GOT3 (cell line): ENCODE measurements at places on chromosomes 7 and 10.

DNA sequence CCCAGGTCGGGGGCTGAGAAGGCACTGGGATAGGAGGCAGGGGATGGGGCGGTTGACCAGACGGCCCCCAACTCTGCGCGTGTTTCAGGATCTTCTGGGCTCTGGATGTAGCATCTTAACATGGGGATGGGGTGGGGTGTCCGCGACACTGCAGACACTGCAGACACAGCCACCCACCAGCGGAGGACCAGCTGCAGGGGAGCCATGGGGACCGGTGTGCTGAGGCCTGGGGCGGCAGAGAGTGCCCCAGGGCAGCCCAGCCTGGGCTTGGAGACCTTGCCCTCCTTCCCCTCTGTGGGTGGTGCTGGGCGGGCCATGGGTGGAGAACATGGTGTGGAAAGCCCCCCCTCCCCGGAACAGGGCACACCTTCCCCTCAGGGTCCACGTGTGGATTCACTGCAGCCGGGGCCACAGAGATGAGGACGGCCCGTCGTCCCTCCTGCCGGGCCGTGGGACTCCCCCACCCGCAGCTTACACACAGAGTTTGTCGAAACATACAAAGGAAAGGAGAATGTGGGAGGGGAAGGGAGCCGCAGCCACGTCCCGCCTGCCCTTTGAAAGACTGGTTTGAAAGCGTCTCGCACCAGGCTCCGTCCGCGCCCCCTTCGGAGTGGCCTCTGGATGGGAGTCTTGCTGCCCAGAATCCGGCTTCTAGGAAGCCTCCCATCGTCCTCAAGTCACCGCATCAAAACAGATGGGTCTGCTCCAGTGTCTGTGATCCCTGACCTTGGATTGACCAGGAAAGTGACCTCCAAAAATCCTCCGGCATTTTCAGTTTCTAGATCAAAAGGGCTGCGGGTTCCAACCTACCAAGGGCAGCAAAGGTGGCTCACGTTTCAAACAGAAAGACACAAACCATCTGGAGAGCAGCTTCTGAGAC lies 91.5 kb upstream of the TCERG1L start:
- no peak for DNase-seq

- no peak for DNase-seq
These were observed 161.4 kb downstream of the GPAM start for GRCh38 chr10:112022196-112022595.

- DNase-seq: no peak
These were observed 124.4 kb downstream of the KCNMA1 start for GRCh38 chr10:77513220-77513619.

- DNase-seq: no peak
These were observed 263.0 kb upstream of the BMPER start for GRCh38 chr7:33642312-33642711.

DNA sequence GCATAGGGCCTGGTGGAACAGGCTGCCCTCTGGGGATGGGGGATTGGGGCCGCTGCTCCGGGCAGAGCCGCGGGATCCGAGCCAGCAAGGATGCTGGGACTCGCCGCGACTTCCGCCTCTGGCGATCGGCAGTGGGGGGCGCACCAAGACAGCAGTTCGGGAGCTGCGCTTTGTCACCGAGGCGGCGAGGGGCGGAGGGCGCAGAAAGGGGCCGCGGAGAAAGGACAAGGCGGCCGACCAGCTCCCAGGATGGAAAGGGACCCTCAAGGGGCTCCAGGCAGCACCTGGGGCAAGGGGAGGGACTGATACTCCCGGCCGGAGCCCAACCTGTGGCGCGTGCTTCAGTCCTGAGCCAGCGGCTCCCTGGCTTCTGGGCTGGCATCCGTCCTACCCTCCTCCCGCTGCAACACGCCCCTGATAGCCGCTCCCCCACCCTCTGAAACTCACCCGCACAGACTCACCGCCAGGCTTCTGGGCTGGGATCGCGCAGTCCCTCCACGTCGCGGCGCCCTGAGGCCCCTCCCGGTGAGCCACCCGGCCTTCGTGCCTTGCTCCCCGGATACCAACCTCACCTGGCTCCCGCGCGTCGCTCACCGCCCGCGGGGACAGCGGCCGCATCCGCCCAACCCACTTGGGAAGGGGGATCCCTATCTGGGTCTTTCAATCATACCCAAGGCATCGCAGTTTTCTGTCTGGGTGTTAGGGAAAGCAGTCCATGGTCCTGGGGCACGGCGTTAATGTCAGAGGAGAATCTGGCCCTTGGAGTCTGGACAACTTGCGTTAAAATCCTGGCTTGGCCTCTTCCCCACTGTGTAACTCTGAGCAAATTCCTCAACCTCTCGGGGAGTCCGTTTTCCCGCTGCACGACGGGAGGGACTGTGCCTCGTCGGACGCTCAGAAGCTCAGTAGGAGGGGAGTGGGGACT lies 7.0 kb upstream of the EVX1 start:
- DNase-seq: no peak

DNA sequence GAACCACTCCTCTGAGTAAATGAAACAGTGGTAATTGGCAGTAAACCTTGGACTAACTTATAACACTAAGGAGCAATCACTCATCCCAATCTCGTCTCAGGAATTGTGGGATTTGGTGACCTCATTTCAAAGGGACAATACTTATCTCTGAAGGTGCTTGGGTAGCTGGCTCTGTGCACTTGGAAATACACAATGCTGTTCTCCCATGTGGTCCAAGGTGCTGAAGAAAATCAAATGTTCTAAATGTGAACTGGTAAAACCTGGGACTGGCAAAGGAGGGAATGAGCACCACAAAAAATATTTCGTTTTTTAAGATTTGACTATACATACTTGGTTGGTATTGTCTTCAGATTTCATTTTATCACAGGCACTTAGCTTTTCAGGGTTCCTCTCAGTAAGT lies 1193.0 kb downstream of the SORCS1 start:
- no peak for DNase-seq

DNA sequence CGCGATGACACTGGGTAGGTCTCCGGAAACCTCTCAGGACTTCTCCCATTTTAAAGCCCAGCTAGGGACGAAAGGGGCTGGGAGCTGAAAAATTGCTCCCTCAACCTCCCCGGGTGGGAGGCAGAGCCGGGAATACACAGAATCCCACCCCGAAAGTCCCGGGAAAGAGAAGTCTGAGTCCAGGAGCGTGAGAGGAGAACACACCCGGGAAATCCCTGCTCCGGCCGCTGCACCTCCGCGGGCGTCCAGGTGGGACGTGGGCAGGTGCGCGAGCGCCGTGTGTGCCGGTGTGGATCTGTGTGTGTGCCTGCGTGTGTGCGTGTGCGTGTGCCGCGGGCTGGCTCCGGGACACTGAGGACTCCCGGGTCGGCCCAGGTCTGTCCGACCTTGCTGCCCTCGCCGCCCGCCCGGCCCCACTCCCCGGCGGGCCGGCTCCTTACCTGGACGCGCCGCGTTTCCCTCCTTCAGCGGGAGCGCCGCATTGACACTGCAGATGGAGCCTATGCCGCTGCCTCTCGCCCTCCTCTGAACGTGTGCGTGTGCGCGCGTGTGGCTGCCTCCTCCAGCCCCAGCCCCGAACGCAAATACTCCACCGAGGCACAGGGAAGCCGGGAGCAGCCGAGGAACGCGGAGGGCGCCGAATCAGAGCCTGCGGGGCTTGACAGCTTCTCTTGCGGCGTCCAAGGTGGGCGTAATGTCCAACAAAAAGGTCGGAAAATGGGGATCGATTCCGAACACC lies at the start of gene PLXNA4:
Gene PLXNA4, minus strand, starts transcription at position 489 of the 739 bp plus-strand sequence. CDS start 67,777 bp downstream, outside the sequence.
- DNase-seq: no peak

DNA sequence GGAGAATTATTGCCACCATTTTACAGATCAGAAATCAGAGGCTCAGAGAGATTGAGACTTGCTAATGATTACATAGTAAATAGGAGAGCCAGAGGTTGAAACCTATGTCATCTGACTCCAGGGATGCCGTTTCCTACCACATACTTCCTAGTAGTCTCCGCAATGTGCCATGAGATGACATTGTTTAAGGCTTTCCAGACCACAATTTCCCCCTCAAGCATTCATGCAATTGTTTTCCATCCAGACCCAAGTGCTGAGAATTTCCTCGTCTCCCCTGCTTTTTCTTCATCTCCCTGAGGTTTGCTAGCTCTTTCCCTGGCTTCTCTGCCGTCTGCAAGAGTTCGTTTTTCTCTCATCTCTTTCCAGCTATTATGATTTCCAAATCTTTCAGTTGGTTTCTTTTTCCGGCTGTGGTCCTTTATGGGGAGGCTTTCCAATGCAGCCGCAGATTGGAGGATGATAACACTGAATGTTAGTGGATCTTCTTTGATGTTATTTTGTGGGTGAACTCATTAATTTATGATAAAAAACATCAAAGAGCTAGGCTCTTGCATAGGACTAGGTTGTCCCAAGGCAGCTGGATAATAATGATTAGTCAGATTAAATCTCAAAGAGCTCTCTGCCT lies 6.9 kb upstream of the GOLGA7B start:
- no peak for DNase-seq

DNA sequence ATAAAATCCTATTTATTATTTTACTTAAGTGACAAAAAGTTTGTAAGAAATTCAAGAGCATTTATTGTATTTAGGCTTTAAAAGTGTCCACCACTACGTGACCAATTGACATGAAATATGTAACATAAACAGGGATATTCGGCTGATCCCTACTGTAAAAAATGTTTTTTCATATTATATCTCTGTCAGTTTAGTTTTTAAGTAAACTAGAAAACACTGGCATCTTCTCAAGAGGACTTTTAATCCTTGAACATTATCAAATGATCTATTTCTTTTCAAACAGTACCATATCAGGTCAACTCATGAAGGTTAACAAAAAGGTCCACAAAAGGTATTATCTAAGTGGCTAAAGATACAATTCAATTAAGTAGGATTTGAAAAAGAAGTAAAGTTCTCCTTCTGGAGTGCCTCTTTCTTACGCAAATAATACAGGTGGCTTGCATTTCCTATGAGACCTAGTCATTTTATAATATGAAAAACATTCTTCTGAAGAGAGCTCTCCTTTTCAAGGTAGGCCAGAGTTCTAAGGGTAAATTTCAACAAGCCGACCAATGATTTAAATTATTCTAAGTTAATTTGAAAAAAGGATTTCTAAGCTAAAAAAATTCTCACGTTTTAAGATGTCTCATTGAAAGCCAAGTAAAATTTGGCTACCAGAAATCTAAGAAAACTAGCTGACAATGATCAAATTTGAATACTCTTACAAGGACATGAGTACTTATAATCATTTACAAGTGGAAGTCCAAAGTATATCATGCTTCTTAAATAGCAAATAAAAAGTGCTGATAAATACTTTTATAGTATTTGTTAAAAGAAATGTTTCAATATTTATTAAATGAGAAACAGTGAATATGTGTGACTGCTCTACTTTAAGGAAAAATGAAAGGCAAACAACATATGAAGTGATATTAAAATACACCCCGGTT lies 133.5 kb downstream of the NRBF2 start:
- no peak for DNase-seq

GRCh38 chr7:104855861-104856260 lies 158.1 kb upstream of the KMT2E start:
- DNase-seq: no peak

- no peak for DNase-seq
These were observed 18.6 kb downstream of the PYROXD2 start for GRCh38 chr10:98396096-98397063.

GRCh38 chr10:102421757-102422512 lies 1.3 kb downstream of the FBXL15 start:
- no peak for DNase-seq

GRCh38 chr7:105285118-105285874 lies 103.4 kb downstream of the SRPK2 start:
- DNase-seq: no peak
